NCI-H526 treated with DMSO at 0.1 percent for 48 hours (cell line): ENCODE measurements at places on chromosomes 6 and 20.

- no peak for DNase-seq
Measured at GRCh38 chr20:50341880-50342637, 151.4 kb downstream of the CEBPB start.

DNA sequence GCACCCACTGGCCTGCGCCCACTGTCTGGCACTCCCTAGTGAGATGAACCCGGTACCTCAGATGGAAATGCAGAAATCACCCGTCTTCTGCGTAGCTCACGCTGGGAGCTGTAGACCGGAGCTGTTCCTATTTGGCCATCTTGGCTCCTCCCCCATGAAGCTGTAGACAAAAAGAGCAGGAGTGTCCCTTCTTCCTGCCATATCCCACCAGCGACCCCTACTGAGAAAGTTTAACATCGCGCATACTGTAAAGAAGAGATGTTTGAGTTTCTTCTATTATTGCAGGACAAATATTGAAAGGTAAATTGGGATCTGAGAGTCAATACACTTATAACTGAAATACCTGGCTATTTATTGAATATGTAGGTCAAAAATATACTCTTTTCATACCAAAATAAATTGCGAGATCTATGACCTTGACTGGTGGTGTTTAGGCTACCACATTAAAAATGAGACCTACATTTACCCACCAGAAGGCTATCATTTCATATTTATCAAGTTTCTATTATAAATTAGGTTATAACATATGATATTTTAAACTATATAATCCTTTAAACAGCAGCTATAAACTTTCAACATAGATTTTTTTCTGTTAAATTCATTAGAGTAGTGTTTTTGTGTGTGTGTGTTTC lies 586.3 kb downstream of the HTR1B start:
- peak; percentile 80 for DNase-seq

GRCh38 chr6:36539814-36540568 lies 7.3 kb downstream of the STK38 start:
- DNase-seq, result no peak

- no peak for DNase-seq
Measured at GRCh38 chr20:59255256-59255655, 45.2 kb upstream of the EDN3 start.

DNA sequence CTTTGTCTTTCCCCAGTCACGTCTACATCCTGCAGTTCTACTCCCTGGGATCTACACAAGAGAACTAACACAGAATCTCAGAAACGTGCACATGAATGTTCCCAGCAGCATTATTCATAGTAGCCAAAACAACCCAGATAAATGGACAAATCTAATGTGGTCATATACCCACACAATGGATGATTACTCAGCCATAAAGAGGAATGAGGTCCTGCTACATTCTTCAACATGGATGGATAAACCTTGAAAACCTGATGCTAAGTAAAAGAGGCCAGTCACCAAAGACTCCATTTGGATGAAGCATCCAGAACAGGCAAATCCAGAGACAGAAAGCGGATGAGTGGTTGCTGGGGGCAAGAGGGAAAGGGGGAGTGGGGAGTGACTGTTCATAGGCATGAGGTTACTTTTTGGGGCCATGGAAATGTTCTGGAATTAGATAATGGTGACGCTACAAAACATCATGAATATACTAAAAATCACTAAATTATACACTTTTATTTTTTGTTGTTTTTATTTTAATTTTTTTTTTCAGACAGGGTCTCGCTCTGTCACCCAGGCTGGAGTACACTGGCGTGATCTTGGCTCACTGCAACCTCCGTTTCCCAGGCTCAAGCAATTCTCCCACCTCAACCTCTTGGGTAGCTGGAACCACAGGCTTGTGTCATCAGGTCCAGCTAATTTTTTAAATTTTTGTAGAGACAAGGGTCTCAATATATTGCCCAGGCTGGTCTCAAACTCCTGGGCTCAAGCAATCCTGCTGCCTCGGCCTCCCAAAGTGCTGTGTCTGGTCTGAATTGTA lies 50.8 kb upstream of the DSN1 start:
- DNase-seq, result no peak

DNA sequence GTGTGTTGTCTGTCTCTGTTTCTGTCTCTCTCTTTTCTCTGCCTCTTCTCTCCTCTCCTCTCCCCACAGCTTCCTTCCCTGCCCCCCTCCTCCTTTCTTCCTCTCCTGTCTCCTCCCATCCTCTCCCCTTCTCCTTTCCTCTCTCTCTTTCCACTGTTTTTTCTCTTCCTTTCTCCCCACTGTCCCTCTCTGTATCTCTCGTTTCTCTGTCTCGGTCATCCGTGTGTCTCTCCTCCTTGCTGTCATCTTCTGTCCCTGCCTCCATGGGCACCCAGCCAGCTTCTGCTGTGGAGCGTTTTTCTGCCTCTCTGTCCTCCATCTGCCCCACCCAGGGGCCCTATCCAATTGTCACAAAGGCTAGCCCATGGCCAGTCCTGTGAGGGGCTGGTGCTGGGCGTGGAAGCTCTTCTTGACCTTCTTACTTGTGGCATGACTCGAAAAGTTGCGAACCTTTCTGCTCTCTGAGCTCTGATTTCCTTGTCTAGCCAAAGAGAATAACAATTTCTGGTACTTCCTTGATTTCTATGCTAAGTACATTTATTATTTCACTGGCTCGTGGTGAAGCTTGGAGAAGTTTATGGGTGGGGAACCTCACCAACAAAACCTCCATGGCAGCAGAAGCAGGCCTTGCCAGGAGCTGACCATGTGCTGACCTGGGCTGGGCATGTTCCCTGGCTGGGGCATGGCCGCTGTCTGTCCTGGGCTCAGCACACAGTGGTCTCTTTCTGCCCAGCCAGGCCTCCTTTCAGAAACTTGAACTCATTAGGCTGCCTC lies 69.3 kb downstream of the CEBPB start:
- DNase-seq, result no peak

DNA sequence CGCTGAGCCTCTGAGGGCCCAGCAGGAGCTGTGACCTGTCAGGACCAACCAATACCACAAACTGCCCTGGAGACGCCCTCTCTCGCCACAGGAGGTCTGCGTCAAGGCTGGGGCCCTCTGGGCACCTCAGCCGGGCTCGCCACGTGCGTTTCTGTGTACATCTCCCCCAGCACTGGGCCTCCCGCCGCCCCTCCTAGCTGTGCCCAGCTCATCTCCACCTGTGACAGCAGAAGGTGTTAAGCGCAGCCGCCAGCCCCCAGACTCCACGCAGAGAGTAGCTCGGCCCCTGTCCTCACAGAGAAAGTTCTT lies 91.4 kb downstream of the TAF4 start:
- DNase-seq, result no peak

GRCh38 chr6:13354331-13355042 lies 26.1 kb upstream of the TBC1D7 start:
- DNase-seq, result no peak

- no peak for DNase-seq
Measured at GRCh38 chr6:118476551-118476950, 71.5 kb upstream of the PLN start.

- no peak for DNase-seq
Measured at GRCh38 chr6:4023240-4023639, 55.7 kb downstream of the FAM217A start.

DNA sequence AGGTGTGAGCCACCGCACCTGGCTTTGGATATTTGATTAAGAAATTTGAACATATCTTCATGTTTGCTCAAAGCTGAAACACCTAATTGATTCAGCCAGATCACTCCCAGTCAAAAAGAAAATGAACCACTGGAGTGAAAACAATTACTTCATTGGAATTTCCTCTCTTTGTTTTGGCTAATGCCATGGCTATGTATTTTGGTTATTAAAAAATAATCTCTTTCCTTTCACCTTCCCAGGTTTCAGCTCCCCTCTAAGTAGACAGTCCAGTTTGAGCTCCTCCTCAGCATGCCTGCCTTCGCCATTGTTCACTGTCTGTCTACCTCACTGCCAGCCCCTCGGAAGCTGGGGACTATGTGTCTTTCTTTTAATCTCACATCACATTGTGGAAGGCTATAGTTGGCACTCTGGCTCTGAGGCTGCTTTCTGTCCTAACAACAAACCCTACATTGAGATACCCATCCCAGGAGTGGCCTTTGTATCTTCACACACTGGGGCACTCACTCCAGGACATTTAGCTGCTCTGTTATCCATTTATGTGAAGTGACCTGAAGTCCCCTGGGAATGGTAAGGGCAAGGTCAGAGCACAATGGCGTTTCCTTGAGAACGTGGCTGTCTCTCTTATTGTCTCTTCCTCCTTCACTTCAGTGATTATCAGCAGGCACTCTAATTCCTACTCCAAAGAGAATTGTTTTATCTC lies 764.0 kb upstream of the CITED2 start:
- no peak for DNase-seq

GRCh38 chr6:19261642-19262041 lies 575.5 kb upstream of the ID4 start:
- no peak for DNase-seq

- no peak for DNase-seq
Measured at GRCh38 chr20:57124800-57125517, 141.5 kb downstream of the BMP7 start.

DNA sequence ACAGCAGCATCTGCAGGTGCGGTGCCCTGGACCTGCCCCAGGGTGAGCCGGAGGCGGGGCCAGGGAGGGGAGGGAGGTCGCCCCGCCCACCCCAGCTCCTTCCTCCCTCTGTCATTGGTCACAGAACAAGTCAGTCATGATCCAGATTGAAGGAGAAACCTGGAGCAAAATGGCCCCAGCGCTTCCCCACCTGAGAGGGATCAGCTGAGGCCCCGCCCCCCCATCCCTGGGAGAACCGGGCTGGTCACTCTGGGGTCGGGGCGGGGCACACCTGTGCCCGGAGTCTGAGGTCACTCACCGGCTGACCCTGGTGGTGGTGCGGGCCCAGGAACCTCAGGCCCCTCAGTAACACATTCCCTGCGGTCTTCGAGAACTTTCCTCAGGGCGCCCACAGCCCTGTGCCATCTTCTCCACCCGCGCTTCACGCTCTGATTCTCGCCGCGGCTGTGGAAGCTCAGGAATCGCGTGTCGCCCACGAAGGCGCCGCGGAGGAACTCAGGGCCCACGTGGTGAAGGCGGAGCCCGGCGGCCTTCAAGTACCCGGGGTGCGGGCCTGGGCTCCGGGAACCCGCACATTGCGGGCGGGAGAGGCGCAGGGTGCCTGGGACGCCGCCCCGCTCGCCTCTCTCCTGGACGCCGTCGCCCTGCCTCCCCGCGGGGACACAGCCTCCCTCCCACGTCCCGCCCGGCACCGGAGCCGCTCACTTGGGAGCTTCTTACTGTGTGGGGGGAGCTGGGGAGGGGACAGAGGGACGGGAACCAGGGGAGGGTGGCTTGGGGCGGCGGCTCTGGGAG lies 36.4 kb upstream of the HLA-C start:
- peak; percentile 83 for DNase-seq

- DNase-seq, result no peak
Measured at GRCh38 chr6:110996691-110997090, 14.9 kb downstream of the RPF2 start.

- DNase-seq, result no peak
Measured at GRCh38 chr6:158573542-158573931, 13.6 kb downstream of the TMEM181 start.

DNA sequence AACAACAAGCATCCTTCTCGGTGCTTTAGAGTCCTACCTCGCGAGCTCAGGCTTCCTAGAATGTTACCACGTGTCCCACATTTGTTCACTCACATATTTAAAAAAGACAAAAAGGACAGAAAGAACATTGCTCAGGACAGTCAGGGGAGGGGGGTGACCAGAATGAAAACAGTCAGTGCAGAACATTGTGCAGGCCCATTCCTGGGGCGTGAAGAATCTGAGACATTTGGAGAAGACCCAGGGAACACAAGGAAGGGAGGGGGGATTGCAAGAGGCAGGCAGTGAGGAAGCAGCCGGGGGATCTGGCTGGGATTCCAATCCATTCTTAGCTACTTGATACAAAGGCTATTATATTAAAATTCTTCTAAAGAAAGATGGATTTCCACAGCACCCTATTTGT lies 270.4 kb upstream of the CITED2 start:
- no peak for DNase-seq

DNA sequence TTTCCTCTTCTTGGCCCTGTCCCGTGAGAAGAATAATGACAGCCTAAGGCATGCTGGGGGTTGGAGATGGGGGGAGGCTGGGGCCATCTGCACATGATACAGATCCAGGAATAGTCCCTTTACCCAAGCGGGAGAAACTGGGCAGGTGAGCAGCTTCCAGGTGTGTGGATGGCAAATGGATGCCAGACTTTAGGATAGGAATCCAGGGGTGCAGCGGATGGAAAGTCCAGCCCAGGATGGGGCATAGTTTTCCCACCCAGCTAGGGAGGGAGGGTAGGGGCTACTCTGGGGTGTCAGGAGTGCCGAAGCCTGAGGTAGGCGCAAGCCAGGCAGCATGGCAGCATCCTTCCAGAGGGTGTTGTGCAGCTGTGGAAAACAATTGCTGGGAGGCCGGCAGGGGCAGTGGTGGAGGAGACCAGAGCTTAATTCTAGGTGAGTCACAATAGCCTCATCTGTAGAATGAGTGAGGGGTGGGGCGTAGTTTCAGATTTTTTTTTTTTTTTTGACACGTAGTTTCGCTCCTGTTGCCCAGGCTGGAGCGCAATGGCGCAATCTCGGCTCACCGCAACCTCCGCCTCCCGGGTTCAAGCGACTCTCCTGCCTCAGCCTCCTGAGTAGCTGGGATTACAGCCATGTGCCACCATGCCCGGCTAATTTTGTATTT lies 15.4 kb upstream of the FAM110A start:
- DNase-seq, result no peak

GRCh38 chr6:42702200-42702599 lies 20.2 kb downstream of the PRPH2 start:
- DNase-seq, result no peak

DNA sequence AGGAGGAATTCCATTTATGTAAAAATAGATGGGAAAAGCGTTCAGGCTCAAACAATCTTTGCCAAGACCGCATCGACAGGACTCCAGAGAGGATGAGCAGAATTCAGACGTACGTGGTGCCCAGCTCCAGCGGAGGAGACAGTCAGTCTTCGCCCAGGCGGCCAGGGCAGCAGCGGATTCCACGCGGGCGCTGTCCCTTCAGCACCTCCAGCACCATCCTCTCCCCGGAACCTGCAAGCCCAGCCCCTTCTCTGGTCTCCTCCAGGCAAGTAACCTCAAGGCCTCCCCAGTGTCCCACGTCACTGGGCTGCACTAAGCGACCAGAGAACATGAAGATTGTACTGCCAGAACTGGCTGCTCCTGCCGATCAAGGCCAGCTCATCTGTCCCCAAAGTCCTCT lies 2.8 kb upstream of the KCNQ2 start:
- no peak for DNase-seq

DNA sequence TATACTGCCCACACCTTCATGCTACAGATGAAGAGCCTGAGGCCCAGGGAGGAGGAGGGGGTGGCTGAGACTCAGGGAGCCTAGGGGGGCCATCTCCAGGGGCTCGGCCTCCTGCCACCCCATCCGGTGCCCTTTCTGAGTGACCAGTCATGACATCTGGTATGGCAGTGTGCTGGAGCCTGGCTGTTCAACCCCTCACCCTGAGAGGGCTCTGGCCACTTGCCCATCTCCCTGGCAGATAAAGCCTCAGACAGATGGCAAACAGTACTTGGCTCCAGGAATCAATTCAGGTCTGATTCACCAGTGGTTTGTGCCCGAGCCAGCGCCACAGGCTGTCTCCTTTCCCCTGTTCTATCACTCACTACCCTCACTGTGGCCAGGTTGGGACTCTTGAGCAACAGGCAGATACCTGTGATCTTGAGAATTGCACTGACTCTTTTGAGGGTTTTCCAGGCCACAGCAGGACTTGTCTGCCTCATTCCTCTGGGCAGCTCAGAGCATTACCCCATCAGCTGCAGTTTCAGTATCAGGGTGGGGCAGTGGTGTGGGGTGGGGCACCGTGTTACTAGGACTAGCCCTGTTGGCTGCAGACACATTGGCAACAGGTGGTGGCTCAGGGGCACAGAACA lies 22.8 kb downstream of the SRSF3 start:
- DNase-seq, result no peak

GRCh38 chr6:14051355-14051754 lies 66.2 kb upstream of the CD83 start:
- no peak for DNase-seq
